ENCODE measurements at places on chromosomes 6 and 20.

DNA sequence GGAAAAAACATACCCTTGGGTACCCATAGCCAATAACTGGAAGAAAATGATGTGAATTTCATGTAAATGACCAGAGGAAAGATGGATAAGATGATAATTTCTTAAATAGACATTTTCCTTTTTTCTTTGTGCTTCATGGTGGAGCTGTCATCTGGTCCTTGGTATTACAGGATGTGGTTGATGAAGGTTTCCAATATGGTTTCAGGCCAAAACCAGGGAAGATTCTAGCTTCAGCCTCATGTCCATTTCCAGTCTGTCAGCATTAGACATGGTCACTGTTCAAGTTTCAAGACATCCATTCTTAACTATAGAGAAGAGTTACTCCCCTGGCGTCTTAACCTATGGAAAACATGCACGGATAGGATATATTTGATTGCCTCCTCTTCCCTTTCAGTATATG is 63.6 kb downstream of the SSR1 start:
- DNase-seq: no peak

DNA sequence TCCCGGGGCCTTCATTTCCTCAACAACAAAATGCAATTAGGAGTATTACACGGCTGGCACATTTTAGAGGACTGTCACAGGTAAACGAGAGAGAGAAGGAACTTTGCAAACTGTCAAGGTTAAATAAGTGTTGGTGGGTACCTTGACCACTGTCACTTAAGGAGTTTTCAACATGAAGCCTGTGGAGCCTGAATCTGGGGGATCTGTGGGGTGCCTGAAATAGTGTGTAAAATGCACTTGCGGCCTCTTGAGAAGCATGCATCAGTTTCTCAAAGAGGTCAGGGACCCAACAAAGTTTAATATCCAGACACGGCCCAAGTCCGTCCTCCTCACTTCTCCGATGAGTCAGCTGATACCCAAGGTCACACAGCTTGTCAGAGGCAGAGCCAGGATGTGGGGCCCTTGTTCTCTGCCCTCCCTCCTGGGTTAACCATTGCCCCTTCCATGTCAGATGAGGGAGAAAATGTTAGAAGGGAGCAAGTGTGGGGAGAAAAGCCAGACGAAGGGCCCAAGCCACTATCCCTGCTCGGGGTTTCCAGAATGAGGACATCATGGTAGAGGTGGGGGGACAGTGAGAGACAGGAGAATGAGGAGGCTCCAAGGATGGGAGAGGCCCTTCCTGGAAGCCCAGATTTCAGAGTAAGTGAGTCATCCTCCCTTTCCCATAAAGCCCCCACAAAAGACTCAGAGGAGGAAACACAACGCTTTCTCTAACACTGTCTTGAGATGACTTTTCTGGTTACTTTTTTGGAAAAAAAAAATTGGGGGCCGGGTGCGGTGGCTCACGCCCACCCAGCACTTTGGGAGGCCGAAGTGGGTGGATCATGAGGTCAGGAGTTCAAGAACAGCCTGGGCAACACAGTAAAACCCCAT is 42.2 kb downstream of the C6orf132 start:
- peak; percentile 41 for DNase-seq

GRCh38 chr20:56004611-56005388 is 519 bp downstream of the CBLN4 start:
- DNase-seq: no peak

DNA sequence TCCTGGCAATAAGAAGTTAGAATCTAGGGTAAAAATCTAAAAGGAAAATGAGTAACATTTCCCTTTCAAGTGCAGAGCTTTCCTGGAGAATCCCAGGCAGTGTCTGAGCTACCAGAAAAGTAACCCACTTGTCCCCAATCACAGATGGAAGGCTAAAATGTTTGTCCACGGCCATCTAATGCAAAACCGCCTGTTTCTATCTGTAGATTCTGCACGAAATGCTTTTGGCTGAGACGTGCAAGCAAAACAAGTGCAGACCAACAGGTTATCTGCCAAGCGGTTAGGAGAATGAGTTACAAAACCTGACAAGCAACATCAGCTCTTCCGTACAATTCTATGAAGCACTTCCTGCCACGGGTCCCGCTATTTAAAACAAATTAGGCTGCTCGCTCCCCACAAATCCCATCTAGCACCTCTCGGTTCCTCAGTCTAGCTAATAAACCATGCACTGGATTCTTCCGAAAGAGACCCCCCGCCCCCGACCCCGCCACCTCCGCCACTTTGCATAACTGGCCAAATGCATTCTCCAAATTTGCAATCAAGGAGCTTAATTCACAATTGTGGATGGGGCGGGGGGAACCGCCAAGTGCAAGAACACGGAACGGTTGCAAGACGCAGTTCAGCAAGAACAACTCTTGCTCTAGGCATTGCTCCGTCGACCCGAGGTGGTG is 1.4 kb downstream of the ELOVL5 start:
- no peak for DNase-seq

DNA sequence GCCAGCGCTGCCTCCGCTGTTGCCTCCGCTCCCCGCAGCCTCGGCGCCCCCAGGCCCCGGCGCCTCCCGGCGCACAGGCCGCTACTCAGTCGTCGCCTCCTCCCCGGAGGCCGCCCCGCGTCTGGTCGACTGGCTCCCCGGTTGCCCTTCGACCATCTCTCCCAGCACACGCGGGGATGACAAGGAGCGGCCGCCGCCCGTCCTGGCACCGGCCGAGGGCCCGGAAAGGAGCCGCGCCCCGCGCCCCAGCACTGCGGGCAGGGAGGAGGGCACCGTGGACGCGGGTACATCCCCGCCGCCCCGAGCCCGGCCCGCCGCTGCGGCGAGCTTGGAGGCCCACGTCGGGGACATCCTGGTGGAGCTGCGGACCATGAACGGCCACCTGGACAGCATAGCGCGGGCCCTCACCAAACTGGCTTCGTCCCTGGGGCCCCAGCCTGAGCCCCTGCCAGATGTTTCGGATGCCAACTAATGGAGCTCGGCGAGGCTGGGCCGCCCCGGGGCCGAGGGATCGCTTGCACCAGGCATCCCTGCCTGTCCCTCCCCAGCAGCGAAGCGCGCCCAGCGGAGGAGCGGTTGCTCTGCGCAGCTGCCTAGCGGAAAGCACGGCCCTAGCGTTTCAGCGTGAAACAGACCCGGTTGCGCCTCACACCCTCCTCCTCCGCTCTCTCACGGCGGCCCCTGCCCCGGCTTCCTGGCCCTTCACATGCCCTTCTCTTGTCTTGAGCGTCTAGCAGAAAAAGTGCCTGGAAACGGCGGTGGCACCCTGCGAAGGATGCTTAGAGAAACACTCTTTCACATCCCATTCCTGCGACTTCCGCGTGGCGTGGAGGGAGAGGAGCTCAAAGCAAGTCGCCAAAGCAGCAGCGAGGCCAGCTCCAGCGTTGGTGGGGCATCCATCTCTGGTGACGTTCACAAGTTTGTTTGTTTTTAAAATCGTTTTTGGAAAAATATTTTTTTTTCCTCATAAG is 285.8 kb upstream of the SUPT3H start:
- DNase-seq: no peak

DNA sequence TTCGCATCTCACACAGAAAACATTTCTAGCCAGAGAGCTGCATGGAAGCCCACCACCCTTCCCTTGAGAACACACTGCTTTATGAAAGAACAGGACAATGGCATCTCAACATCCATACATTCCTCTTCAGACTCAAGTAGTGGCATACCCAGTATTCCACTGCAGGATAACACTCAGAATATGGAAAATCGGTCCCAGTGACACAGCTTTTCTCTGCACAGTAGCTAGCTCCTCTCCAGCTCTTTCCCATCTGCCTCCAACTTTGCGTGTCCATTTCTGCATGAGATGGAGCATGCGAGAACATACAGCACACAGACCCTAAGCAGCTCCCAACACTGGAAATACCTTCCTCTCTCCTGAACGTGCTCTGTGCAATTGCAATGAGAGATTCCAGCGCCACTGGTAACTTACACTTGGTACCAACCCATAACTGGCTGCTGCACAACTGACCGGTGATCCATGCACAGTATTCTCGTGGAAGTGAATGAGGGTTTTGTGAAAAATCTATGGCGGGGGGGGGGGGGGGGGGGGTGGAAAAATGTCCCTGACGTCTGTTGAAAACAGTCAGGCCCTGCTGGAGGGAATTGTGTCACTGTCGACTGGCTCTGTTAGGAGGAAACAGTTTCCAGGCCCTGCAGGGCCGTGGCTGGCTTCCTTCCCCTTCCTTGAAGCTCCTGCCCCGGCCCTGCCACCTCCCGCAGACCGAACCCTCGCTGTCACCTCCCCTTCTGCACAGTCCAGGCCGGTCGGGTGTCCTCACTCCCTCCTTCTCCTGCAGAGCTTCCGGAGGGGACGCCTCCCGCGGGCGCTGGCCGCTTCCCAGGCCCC is 265.9 kb upstream of the QKI start:
- no peak for DNase-seq

DNA sequence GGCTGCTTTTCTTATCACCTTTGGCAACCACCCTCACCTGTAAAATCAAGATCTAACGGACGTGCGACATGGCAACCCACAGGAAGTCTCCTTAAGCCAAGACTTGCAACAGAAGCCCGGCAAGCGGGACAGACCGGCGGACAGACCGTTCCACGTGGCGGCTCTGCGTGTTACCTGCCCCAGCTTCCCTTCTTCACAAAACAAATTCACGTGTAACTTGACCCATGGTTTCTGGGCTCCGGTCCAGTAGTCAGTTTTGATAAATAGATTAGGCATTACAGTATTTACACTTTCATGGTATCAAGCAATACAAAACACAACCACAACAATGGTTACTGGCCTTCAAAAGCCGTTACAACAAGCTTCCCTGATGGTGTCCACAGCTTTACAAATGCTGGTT is 133.8 kb downstream of the PRND start:
- no peak for DNase-seq

DNA sequence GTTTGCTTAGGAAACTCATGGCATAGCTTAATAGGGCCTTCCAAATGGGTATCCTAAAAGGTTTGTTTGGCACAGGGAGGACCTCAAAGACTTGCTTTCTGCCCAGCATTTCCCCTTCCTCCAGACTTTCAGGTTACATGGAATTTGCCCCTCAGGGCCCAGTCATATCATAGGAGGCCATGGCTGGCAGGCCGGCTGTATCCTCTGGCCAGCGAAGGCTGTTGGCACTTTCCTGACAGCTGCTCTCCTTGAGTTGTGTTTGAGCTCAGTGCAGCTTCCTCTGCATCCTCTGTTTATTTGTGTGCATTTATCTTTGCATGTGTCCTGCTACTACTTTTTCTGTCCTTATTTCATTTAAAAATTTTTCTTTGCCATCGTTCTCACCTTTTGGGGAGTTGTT is 90.9 kb downstream of the ANKS1A start:
- no peak for DNase-seq

DNA sequence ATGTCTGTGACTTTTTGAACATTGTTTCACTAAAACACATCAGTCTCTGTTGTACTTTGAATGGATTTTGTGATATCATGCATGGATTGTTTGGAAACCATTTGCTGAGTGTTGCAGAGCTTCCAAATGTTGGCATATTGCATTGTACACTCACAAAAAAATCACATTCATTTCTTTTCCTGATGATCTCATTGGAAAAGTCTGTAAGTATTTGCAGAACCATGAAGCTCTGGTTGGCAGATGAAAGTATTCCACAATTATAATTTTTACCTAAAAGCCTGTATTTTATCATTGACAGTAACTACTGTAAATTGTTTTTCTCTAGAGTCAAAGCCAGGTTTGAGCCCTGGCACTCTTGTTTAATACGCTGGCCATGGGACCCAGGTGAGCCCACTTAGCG is 42.1 kb downstream of the VAPB start:
- peak; percentile 19 for DNase-seq

GRCh38 chr6:121573481-121573880 is 138.0 kb downstream of the GJA1 start:
- DNase-seq: no peak

DNA sequence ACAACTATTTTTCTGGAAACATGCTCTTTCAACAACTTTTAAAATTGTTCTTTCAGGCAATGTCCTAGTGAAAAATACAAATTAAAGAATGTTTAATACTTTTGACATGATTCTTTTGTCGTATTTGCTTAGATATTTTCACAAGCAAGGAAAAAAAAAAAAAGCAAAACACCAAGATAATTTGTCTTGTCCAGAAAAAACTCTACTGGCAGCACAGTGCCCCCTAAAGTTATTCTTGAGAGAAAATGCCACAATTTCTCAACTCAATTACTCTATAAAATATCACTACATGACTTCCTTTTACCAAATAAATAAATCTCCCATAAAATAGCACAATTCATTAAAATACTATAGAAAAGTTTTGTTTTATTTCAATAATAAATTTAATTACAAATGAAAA is 652.5 kb upstream of the EPHA7 start:
- DNase-seq: peak; percentile 1

DNA sequence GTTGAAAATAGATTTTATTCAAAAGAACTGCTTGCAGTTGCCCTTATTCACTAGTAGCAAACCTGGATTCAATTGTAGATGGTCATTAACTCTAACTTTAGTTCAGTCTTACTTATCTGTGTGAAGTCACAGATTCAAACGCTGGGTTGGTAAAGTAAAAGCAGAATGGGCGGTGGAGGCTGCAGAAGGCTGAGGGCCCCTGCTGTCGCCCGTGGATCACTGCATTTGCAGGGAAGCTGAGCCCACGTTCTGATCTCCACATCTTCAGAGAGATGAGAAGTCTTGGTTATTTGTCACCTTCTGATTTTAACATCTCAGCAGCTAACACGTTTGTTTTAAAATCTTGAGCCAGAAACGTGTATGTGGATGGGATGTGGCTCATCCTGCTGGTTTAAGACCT is 75.1 kb downstream of the SNX9 start:
- DNase-seq: peak; percentile 11

DNA sequence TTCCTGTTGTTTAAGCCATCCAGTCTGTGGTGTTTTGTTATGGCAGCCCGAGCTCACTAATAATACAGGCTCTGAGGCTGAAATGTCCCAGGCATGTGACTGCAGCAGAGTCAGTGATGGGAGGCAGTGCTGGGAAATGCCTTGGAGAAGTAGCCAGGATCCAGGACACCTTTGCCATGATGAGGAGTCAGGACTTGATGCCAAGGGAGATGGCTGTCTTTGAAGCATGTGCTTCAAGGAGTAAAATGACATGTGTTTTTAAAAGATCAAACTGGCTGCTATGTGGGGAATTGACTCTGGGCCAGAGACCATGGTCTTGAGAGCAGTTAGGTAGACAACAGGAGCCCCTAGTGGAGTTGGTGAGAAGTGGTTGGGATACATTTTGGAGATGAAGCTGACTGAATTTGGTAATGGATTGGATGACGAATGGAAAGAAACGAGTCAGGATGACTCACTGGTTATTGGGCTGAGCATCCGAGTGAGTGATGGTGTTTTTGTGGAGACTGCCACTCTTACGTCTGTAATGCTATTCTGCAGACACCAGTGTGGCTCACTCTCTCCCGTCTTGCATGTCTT is 322.2 kb downstream of the PLCB1 start:
- peak; percentile 95 for DNase-seq

DNA sequence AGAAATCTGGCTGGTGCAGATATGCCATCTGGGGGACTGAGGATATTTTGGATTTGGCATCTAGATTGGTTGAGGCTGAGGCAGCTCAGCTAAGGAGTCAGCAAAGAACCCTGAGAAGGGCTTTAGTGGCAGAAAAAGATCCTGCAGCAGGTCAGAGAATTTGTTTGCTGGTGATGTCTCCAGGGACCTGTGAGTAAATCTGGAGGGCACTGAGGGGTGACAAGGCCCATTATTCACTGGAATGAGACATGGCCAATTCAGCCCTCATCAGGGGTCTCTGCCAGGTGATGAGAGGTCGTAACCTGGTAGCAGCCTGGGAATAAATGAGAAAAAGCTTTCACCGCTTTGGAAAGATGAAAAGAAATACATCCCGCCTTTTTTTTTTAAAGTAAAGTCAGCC is 118.3 kb upstream of the FBXL4 start:
- no peak for DNase-seq
